ENCODE measurements at places on chromosomes 7 and 10.

GRCh38 chr7:92276460-92276864 is 30.7 kb downstream of the ANKIB1 start:
- no peak for DNase-seq

GRCh38 chr7:101681170-101682007 is 52.3 kb upstream of the MYL10 start:
- peak; percentile 64 for DNase-seq

DNA sequence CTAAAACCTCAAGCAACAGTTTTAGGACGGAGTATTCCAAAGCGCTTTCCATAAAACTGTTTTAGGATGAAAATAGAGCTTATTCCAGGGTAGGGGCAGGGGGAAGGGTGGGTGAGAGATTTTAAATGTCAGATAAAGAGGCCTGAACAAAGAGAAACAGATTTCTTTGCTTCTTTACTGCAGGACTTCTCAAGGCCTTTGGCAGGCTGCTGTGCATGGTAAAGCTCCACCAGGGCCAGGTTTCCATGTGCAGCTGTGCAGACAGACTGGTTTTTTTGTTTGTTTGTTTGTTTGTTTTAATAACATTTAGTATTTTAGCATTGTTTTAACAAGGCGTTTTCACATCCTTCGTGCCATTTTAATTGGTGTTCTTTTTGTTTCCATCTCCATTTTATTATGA is 26.3 kb downstream of the HECW1 start:
- no peak for DNase-seq

DNA sequence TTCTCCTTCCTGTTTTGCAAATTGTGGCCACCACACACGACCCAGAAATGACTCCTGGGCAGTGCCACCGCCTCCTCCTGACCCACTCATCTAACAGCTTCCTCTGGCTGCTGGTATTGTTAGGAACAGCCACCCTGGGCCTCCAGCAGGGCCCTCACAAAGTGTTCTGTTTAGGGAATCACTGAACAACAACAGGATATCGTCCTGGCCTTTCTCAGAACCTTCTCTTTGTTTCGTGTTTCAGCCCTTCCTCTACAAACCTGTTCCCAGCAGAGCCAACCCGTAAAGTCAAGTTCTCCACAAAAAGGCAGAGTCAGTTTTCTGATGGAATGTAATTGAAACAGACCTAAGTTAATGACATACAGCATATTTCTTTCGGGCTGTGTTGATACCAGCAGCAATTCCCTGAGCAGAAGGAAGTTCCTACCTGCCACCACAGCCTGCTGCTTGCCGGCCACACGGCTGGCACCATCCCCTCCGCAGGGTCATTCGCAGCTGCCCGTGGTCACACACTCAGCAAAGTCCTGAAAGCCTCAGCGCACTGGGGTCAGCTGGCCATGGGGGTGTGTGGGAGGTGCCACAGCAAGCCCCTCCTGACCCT is 91.7 kb upstream of the PITRM1 start:
- no peak for DNase-seq

DNA sequence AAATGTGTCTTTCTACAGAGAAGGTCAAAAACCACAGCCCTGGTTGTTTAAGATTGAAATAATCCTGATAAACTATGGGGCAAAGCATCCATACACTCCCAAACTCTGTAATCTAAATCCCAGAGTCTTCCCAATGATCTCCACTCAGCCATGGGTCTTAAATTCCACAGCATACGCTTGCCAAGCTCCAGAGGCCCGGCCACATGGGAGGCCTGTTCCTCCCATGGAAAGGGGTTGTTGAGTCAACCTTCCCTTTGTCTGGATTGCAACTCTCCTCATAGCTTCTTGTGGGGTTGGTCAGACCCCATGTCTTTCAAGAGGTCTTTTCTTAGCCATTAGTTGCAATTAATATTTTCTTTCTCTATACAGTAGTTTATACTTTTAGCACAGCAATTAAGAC is 718 bp upstream of the STEAP4 start:
- DNase-seq, result no peak

GRCh38 chr10:22672319-22673090 is 41.9 kb downstream of the PIP4K2A start:
- no peak for DNase-seq

DNA sequence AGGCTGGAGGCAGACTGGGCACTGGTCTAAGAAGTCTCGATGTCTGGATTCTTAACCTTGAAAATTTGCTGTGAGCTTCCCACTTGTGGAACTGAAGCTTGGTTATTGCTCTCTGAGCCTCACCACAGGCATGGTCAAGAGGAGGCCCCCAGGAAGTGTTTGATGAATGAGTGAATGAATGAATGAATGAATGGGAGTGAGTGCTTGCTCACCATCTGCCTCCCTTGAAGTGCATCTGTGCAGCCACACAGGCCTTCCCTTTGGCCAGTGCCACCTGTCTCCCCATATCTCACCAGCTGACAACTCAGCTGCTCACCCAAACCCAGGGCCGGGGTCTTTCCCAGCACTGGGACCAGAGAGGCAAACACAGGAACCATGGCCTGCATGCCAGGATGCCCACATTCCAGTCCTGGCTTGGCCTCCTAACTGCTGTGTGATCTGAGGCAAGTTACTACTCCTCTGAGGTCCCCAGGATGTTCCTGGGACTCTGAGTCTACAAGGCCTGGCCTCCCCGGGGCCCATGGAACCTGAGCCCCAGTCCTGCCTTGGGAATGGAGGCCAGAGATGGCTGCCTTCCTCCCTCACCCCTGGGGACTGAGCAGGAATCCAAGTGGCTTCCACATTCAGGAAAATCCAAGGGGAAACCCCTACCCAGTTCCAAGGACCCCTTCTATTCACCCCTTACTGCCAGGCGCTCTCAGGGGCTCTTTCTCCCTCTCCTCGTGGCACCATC is 51.4 kb upstream of the SLC29A3 start:
- no peak for DNase-seq

GRCh38 chr7:100895956-100896731 is 456 bp upstream of the ACHE start:
- DNase-seq, result peak; percentile 18

GRCh38 chr10:49092477-49092876 is 22.8 kb downstream of the VSTM4 start:
- no peak for DNase-seq

GRCh38 chr7:52088008-52088901 is 771.6 kb upstream of the COBL start:
- DNase-seq, result no peak

- DNase-seq, result no peak
Observed at GRCh38 chr10:93058139-93058538, 2.5 kb upstream of the CYP26C1 start.

DNA sequence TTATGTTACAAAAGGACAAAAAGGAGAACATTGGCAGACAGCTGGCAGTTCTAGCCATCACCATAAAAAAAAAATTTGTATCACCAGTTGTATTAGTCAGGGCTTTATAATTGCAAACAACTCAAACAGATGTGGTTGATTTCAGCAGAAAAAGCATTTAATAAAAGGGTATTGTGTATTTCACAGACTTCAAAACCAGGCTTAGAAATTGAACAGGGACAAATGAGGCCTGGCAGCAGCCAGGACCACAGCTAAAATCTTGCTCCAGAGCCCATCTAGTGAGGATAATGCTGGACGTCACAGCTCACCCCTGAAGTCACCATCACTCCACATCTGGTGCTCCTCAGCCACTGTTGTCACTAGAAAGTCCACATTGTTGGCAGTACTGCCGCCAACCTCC is 52.9 kb upstream of the CALD1 start:
- no peak for DNase-seq

GRCh38 chr10:5590816-5591215 is 66.1 kb downstream of the CALML3 start:
- DNase-seq, result no peak
